ENCODE measurements at places on chromosomes 4 and X. TPM values are rescaled to one million over a fixed set of nuclear protein-coding genes. Genes with fewer than 3 reads are reported as not detected.

DNA sequence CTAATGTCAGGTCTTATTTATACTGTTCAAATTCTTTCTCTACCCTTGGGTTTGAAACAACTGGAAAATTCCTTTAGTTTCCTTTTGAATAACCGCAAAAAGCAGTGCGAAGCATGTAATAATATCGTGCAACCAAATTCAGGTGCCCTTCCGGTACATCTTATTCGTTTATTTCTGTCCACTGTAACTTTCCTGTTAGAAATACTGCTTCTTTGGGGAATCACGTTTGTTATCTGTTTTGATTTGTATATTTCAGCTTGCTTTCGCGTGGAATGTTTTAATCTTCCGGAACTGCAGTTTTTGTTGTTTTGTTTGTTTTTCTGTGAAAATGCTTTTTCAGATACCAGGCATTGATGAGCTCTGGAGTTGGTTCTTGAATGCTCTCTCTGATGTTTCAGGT, 85.7 kb upstream of the HPRT1 start:
- H3K4me3 ChIP-seq: peak overlapping the region; percentile 96
- no peaks in the 10 kb centered on the region for H3K27me3 ChIP-seq
- H3K36me3 ChIP-seq: no peaks in the 10 kb centered on the region
- H3K4me1 ChIP-seq: peaks cover 7% of the 10 kb centered on the region
- DNase-seq: no peak

- H3K27me3 ChIP-seq: no peaks in the 10 kb centered on the region
Measured at GRCh38 chrX:49226946-49227345, 6.2 kb downstream of the CACNA1F start.

GRCh38 chr4:7960017-7960789, 20.5 kb upstream of the AFAP1 start:
- no peak overlapping the region for H3K4me3 ChIP-seq
- H3K4me1 ChIP-seq: no peaks in the 10 kb centered on the region
- DNase-seq: no peak

GRCh38 chr4:2135083-2135482, 76.0 kb downstream of the NAT8L start:
- peaks cover 6% of the 10 kb centered on the region for H3K4me1 ChIP-seq
- no peak overlapping the region for H3K27ac ChIP-seq
- H3K36me3 ChIP-seq: no peaks in the 10 kb centered on the region

- H3K4me1 ChIP-seq: peaks cover 8% of the 10 kb centered on the region
- peaks cover 37% of the 10 kb centered on the region for H3K27me3 ChIP-seq
- H3K36me3 ChIP-seq: no peaks in the 10 kb centered on the region
- H3K27ac ChIP-seq: no peak overlapping the region
- DNase-seq: no peak
Measured at GRCh38 chr4:7941111-7941964, 1.7 kb upstream of the AFAP1 start.

DNA sequence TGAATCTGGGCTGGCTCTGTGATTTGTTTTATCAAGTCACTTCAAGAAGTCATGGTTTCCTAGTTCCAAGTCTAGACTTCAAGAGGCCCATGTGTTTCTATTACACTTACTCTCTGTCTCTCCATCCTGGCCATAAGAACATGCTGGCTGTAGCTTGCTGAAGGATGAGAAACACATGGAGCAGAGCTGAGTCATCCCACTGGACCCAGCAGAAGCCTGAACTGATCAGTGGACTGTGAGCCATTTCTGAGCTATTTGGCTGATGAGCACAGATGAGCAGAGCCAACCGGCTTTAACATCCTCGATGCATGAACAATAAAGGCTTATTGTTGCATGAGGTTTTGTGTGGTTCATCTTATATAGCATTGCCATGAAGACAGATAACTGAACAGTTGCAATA, 290.6 kb upstream of the BOD1L1 start:
- no peak for DNase-seq
- H3K4me3 ChIP-seq: no peak overlapping the region
- no peaks in the 10 kb centered on the region for H3K36me3 ChIP-seq
- H3K4me1 ChIP-seq: peaks cover 5% of the 10 kb centered on the region
- no peaks in the 10 kb centered on the region for H3K27me3 ChIP-seq

GRCh38 chr4:89995814-89996213, 101.2 kb downstream of the MMRN1 start:
- no peak for DNase-seq
- H3K27me3 ChIP-seq: no peaks in the 10 kb centered on the region
- no peaks in the 10 kb centered on the region for H3K36me3 ChIP-seq
- no peak overlapping the region for H3K27ac ChIP-seq

DNA sequence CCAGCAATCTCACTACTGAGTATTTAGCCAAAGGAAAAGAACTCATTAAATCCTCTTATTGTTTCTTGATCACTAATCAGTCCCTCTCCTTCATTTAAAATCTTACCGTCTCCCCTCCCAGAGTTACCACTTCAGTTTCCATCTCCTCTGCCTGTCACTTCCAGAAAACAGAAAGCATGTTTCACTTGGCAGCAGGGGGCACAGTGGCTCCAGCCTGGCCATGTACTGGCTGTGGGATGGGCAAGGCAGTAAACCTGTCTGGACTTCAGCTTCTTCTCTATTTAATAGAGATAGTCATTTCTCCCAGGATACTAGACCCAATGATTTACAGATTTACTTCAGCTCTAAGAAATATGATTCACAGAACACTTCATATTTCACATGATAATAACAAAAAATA, 63.2 kb downstream of the CD40LG start:
- H3K4me3 ChIP-seq: no peak overlapping the region
- H3K27me3 ChIP-seq: no peaks in the 10 kb centered on the region

DNA sequence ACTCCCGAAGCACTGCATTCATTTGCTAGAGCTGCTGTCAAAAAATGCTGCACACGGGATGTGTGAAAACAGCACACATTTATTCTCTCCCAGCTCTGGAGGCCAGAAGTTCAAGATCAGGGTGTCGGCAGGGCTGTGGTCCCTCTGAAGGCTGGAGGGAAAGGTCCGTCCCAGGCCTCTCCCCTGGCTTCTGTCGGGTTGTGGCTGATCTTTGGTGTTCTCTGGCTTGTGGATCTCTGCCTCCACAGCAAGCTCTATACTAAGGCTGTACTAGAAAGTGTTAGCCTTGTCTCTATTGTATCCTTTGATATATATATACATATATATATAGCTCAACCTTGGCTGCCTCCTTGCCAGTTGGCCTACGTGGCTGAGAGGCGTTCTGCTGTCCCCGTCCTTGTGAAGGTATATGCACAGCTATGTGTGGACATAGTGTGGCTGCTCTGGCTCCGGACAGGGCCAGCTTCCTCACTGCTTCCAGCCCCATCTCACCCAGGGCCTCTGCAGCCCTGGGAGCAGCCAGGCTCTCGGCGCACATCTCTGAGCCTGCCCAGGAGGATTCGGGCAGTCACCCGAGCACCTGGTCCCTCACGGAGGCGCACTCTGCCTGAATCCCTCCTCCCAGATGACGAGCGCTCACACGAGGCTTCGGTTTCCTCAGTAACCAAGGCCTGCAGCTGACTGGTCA, 15.0 kb upstream of the DUSP9 start:
- H3K27me3 ChIP-seq: no peaks in the 10 kb centered on the region
- H3K4me3 ChIP-seq: no peak overlapping the region
- no peak for DNase-seq
- H3K4me1 ChIP-seq: no peaks in the 10 kb centered on the region
- no peaks in the 10 kb centered on the region for H3K36me3 ChIP-seq

DNA sequence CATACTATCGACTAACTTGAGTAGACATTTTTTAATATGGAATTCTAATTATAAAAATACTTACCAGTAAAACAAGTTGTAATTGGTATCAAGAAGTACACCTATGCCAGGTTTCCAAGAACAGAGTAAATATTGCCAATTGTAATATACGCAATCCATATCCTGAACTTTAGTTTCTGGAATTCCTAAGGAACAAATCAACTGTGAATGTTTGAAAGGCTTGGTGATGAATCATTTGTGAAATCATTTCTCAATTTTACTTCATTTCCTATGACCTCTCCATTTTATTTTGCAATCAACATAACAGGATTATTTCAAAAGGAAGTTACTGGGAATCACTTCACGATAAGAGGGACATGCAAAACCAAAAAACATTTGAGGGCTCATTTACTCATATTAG, 3.7 kb downstream of the IL13RA2 start:
- H3K4me1 ChIP-seq: no peaks in the 10 kb centered on the region
- H3K27me3 ChIP-seq: no peaks in the 10 kb centered on the region
- H3K36me3 ChIP-seq: no peaks in the 10 kb centered on the region
- no peak overlapping the region for H3K4me3 ChIP-seq
- no peak overlapping the region for H3K27ac ChIP-seq
- DNase-seq: no peak

GRCh38 chr4:1868912-1869311, 2.3 kb upstream of the NSD2 start:
- no peak for DNase-seq
- no peaks in the 10 kb centered on the region for H3K27me3 ChIP-seq
- H3K36me3 ChIP-seq: no peaks in the 10 kb centered on the region
- H3K27ac ChIP-seq: no peak overlapping the region
- H3K4me1 ChIP-seq: peaks cover 30% of the 10 kb centered on the region

DNA sequence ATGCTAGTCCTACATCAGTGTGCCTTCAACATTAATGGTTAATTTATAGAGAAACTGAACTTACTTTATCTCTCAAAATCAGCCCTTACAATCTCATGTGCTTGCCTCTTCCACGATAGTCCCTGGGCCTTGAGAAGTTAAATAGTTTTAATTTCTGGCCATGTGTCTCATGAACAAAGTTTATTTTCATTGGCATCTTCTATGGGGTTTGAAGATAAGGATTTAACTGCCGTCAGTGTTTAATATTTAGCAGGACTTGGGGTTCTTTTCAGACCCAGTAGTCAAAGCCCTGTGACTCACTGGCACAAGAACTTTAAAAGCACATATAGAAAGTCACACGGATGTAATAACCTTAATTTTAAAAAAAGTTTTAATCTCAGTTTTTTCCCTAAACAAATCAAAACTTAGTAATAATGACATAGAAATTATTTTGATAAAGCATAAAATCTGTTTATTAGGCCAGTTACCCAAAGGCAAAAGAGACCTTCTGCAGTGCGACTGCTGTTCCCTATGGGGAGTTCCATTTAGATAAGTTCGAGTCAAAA, 10.1 kb upstream of the MPP1 start:
- no peak overlapping the region for H3K27ac ChIP-seq
- no peaks in the 10 kb centered on the region for H3K27me3 ChIP-seq
- DNase-seq: no peak
- H3K36me3 ChIP-seq: no peaks in the 10 kb centered on the region

GRCh38 chr4:53592122-53592521, 836 bp upstream of the LNX1 start:
- H3K36me3 ChIP-seq: no peaks in the 10 kb centered on the region
- peaks cover 24% of the 10 kb centered on the region for H3K4me1 ChIP-seq
- no peak overlapping the region for H3K27ac ChIP-seq

GRCh38 chr4:84403656-84404055, 95.4 kb downstream of the NKX6-1 start:
- H3K4me3 ChIP-seq: no peak overlapping the region
- no peaks in the 10 kb centered on the region for H3K36me3 ChIP-seq
- no peaks in the 10 kb centered on the region for H3K27me3 ChIP-seq
- DNase-seq: no peak
- H3K27ac ChIP-seq: no peak overlapping the region

- no peaks in the 10 kb centered on the region for H3K27me3 ChIP-seq
- DNase-seq: no peak
- H3K4me1 ChIP-seq: no peaks in the 10 kb centered on the region
- no peaks in the 10 kb centered on the region for H3K36me3 ChIP-seq
- H3K27ac ChIP-seq: no peak overlapping the region
Measured at GRCh38 chr4:100268789-100269188, 78.5 kb upstream of the DDIT4L start.

- H3K4me1 ChIP-seq: no peaks in the 10 kb centered on the region
- no peak overlapping the region for H3K4me3 ChIP-seq
- no peaks in the 10 kb centered on the region for H3K36me3 ChIP-seq
Measured at GRCh38 chr4:150243932-150244331, 165.7 kb downstream of the DCLK2 start.

DNA sequence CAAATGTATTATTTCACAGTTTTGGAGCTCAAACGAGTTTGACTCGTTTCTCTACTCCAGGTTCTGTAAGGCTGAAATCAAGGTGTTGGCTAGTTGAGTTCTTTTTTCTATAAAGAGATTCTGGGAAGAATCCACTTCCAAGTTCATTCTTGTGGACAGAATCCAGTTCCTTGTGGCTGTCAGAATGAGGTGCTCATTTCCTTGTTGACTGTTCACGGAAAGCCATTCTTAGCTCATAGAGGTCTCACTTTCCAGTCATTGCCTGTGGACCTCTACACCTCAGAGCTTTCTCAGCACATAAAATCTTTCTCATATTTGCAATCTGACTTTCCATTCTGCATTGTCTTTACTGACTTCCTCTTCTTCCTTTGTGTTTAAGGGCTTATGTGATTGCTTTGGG, 62.9 kb downstream of the SYTL5 start:
- DNase-seq: no peak
- H3K4me3 ChIP-seq: no peak overlapping the region
- no peaks in the 10 kb centered on the region for H3K4me1 ChIP-seq

DNA sequence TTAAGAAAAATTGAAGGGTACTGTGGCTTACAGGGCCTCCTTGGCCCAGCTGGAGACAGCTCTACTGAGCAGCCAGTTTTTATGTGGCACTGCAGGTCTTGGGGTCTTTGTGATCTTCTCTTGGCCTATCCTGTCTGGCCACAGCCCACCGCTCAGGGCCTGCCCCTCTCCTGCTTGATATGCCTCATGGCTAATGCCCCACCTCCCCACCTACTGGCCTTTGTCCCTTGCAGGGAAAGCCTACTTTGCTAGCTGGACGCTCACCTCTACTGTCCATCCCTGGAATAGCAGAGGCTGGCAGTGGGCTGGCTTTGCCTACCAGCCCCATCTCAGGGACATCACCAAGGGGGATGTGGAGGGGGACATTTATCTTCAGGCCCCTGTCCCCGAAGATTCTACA, 134.1 kb downstream of the PJA1 start:
- no peak overlapping the region for H3K4me3 ChIP-seq
- no peak for DNase-seq
- no peaks in the 10 kb centered on the region for H3K4me1 ChIP-seq
- no peaks in the 10 kb centered on the region for H3K27me3 ChIP-seq

GRCh38 chr4:167079762-167080161, 154.5 kb downstream of the SPOCK3 start:
- no peaks in the 10 kb centered on the region for H3K36me3 ChIP-seq
- H3K4me1 ChIP-seq: no peaks in the 10 kb centered on the region
- no peak overlapping the region for H3K4me3 ChIP-seq
- no peak overlapping the region for H3K27ac ChIP-seq
- no peaks in the 10 kb centered on the region for H3K27me3 ChIP-seq

The SYAP1 gene
- polyA plus RNA-seq: 9.0 TPM

The XAGE1A gene
- polyA plus RNA-seq: not detected

The ARX gene
- polyA plus RNA-seq: not detected

The STOX2 gene
- 0.01 TPM for polyA plus RNA-seq

The TCEAL5 gene
- polyA plus RNA-seq: not detected

The NKAP gene
- 2.1 TPM for polyA plus RNA-seq

The UCHL1 gene
- not detected for polyA plus RNA-seq

The CORIN gene
- 0.01 TPM for polyA plus RNA-seq

The S100P gene
- polyA plus RNA-seq: 13.6 TPM

The GLRA2 gene
- polyA plus RNA-seq: not detected

The RASL11B gene
- polyA plus RNA-seq: not detected

The RNF128 gene
- polyA plus RNA-seq: not detected
